ENCODE measurements at places on chromosomes 12 and 14.

DNA sequence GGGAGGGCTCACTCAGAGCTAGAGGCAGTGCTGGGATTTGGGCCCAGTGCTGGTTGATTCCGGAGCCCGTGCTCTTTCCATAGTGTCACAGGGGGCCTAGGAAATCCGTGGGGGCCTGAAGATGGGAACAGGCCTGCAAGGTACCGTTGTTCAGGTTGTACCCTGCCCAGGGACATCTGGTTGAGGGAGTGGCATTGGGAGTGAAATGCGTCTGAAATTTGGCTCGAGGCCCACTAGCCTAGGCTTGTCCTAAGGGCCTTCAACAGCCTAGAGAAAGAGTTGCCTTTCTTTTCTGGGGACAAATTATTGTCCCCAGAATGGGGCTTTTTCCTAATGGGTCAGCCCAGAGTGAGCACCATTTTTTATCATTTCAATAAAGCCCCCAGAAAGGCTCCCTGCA is 26.4 kb upstream of the FAM222A start:
- DNase-seq, result no peak
- no peak overlapping the region for H3K27ac ChIP-seq
- no peaks in the 10 kb centered on the region for H3K27me3 ChIP-seq
- no peak overlapping the region for H3K4me3 ChIP-seq

DNA sequence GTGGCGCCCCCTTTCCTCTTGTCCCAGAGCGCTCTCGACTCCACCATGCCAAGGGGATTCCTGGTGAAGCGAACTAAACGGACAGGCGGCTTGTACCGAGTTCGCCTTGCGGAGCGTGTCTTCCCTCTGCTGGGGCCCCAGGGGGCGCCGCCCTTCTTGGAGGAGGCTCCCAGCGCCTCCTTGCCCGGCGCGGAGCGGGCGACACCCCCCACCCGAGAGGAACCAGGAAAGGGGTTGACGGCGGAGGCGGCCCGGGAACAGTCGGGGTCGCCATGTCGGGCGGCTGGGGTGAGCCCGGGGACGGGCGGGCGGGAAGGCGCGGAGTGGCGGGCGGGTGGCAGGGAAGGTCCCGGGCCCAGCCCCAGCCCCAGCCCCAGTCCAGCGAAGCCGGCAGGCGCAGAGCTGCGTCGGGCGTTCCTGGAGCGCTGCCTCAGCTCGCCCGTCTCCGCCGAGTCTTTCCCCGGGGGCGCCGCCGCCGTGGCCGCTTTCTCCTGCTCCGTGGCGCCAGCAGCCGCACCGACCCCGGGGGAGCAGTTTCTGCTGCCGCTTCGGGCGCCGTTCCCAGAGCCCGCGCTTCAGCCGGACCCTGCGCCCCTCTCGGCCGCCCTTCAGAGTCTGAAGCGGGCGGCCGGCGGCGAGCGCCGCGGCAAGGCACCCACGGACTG is 376 bp downstream of the INSM2 start:
- H3K27me3 ChIP-seq, result no peaks in the 10 kb centered on the region
- no peak overlapping the region for H3K27ac ChIP-seq
- no peaks in the 10 kb centered on the region for H3K36me3 ChIP-seq
- peak overlapping the region; percentile 45 for H3K4me3 ChIP-seq
- H3K4me1 ChIP-seq, result no peaks in the 10 kb centered on the region

GRCh38 chr12:107503887-107504885 is 181.4 kb upstream of the PWP1 start:
- H3K27me3 ChIP-seq, result no peaks in the 10 kb centered on the region
- H3K4me1 ChIP-seq, result no peaks in the 10 kb centered on the region
- DNase-seq, result no peak
- no peak overlapping the region for H3K27ac ChIP-seq

- peak; percentile 57 for DNase-seq
- peak overlapping the region; percentile 61 for H3K4me3 ChIP-seq
- H3K27me3 ChIP-seq, result no peaks in the 10 kb centered on the region
- no peaks in the 10 kb centered on the region for H3K36me3 ChIP-seq
These were observed 567 bp downstream of the FUT8 start for GRCh38 chr14:65412856-65413738.

- no peaks in the 10 kb centered on the region for H3K27me3 ChIP-seq
- H3K27ac ChIP-seq, result no peak overlapping the region
- DNase-seq, result no peak
- H3K4me3 ChIP-seq, result no peak overlapping the region
- no peaks in the 10 kb centered on the region for H3K4me1 ChIP-seq
These were observed 87.7 kb downstream of the PTPRB start for GRCh38 chr12:70549340-70550179.

DNA sequence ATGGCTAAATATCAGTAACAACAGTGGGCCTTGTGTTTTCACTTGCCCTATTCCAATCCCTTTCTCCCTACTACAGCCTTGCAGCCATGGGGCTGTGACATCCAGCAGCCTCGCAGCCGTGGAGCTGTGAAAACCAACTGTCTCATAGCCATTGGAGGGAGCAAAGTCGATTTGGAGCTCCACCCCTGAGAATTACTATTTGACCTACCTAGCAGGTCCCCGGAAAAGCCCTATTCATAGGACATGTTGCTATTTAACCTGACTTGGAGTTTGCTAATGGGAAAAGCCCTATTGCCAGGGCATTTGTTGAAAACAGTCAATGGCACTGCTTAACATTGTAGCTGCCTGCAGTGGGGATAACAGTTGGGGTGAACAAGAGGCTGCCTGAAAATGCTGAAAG is 33.3 kb downstream of the ERG28 start:
- no peaks in the 10 kb centered on the region for H3K36me3 ChIP-seq
- H3K4me3 ChIP-seq, result no peak overlapping the region
- H3K27ac ChIP-seq, result no peak overlapping the region

DNA sequence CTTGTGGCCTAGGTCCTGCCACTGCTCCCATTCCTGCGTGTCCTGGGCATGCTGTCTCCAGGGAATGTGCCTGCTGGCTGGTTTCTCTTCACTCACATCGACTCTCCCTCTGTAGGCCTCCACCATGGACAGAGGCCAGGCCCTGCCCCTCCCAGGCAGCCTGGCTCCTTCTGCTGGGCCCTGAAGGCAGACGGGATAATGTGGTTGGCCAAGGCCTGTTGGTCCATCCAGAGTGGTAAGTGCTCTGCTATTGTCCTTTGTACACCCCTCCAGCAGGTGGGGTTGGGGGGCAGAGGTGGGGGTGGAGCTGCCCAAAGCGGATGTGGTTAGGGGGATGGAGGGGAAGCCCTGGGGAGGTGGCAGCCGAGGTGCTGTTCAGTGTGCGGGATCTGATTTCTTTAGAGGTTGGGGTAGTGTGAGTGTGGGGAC is 9.5 kb upstream of the NR4A1 start:
- no peaks in the 10 kb centered on the region for H3K36me3 ChIP-seq
- no peak for DNase-seq
- no peaks in the 10 kb centered on the region for H3K27me3 ChIP-seq
- H3K27ac ChIP-seq, result peak overlapping the region; percentile 98

GRCh38 chr14:53620890-53621289 is 335.7 kb downstream of the BMP4 start:
- H3K27me3 ChIP-seq, result no peaks in the 10 kb centered on the region
- H3K4me1 ChIP-seq, result no peaks in the 10 kb centered on the region
- H3K4me3 ChIP-seq, result no peak overlapping the region
- no peaks in the 10 kb centered on the region for H3K36me3 ChIP-seq
- no peak for DNase-seq

DNA sequence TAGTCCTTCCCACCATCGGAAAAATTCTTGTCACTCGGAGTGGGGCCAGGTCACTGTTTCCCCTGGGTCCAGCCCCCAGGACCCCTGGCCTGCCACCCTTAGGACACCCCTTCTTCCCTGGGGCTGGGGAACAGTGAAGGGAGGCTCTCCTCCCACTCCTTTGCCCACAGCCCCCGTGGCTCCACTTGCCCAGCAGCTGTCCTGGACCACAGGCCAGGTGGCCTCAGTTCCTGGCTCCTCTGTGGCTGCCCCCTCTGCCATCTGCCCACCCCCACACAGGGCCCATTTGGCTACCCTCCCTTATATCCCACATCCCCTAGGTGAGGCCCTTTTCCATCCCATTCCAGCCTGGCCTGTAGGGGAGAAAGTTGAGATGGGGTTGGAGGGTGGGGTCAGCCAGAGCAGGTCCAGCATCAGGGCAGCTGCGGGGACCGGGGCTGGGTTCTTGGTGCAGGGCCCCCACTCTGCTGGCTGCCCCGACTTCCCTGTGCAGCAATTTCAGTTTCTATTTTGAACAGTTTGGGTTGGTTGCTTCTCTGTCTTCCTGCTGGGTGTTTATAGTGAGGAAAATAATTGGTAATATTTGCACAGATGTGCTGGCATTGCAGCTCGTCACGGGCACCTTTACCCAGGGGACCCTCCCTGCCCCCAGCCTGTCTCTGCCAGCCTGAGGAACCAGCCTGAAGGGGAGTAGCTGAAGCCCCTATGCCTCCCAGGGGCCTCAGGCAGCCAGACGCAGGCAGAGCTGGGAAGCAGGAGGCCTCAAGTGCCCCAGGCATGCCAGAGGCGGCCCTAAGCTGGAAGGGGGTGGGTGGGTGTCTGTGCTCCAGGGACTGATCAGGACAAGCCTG is 23.4 kb downstream of the SYNDIG1L start:
- no peak for DNase-seq
- H3K36me3 ChIP-seq, result no peaks in the 10 kb centered on the region
- peaks cover 4% of the 10 kb centered on the region for H3K4me1 ChIP-seq
- no peak overlapping the region for H3K27ac ChIP-seq
- H3K4me3 ChIP-seq, result no peak overlapping the region
- no peaks in the 10 kb centered on the region for H3K27me3 ChIP-seq

- no peak for DNase-seq
- H3K36me3 ChIP-seq, result no peaks in the 10 kb centered on the region
- no peaks in the 10 kb centered on the region for H3K4me1 ChIP-seq
- H3K27ac ChIP-seq, result no peak overlapping the region
These were observed 2.1 kb downstream of the SOX5 start for GRCh38 chr12:23947395-23947794.

DNA sequence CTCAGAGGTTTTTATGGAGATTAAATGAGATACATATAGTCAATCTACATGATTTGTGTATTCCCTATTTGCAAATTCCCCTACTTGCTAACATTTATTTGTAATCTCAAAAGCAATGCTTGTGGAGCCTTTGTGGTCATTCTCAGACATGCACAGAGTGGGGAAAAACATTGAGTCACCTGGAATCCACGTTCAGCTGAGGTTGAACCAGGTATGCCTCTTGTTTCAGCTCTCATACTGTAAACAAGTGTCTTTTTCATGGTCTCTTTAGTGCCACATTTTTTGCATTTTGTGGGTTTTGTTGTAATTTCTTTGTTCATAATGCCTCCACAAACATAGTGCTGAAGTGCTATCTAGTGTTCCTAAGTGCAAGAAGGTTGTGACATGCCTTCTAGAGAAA is 181.9 kb downstream of the BCAT1 start:
- no peak overlapping the region for H3K27ac ChIP-seq
- no peak for DNase-seq
- no peak overlapping the region for H3K4me3 ChIP-seq
- H3K27me3 ChIP-seq, result no peaks in the 10 kb centered on the region
- no peaks in the 10 kb centered on the region for H3K36me3 ChIP-seq

DNA sequence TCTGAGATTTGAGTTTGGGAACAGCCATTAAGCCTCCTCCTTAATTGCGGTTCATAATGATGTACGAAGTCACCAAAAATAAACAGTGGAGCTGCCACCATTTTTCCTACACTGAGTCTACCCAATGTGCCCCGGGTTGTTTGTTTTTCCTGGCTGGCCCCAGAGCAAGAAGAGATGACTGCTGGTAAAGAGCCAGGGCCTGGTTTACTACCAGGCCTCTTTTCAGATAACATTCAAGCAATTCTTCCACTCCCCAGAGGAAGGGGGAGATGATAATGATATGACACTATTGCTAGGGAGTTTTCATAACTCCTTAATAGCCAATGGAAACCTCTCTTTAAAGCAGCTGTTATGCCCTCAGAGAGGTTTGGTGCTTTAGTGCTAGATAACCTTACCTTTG is 42.3 kb downstream of the BRAP start:
- no peak overlapping the region for H3K4me3 ChIP-seq
- DNase-seq, result peak; percentile 70
- peak overlapping the region; percentile 67 for H3K27ac ChIP-seq
- no peaks in the 10 kb centered on the region for H3K36me3 ChIP-seq
- no peaks in the 10 kb centered on the region for H3K27me3 ChIP-seq

DNA sequence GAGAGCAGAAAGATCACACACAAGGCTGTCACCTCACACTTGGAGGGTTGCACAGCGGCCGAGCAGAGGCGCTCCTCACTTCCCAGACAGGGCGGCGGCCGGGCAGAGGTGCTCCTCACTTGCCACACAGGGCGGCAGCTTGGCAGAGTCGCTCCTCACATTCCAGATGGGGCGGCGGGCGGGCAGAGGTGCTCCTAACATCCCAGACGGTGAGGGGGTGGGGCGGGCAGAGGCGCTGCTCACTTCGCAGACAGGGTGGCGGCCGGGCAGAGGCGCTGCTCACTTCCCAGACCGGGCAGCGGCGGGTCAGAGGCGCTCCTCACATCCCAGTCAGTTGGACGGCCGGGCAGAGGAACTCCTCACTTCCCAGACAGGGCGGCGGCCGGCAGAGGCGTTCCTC is 9.1 kb downstream of the TMBIM4 start:
- H3K27ac ChIP-seq, result no peak overlapping the region
- no peak for DNase-seq
- H3K27me3 ChIP-seq, result no peaks in the 10 kb centered on the region
- H3K4me3 ChIP-seq, result no peak overlapping the region
- H3K36me3 ChIP-seq, result no peaks in the 10 kb centered on the region

- no peak overlapping the region for H3K4me3 ChIP-seq
- H3K36me3 ChIP-seq, result no peaks in the 10 kb centered on the region
- no peak for DNase-seq
These were observed 4.0 kb downstream of the SYNDIG1L start for GRCh38 chr14:74421981-74422380.

- no peaks in the 10 kb centered on the region for H3K27me3 ChIP-seq
- H3K4me1 ChIP-seq, result no peaks in the 10 kb centered on the region
- peak overlapping the region; percentile 84 for H3K27ac ChIP-seq
- peak overlapping the region; percentile 88 for H3K4me3 ChIP-seq
- no peak for DNase-seq
These were observed 2.1 kb downstream of the SIX4 start for GRCh38 chr14:60722107-60722356.

GRCh38 chr14:57287745-57288144 is 19.0 kb downstream of the AP5M1 start:
- H3K27ac ChIP-seq, result no peak overlapping the region
- no peaks in the 10 kb centered on the region for H3K4me1 ChIP-seq
- H3K4me3 ChIP-seq, result no peak overlapping the region
- no peak for DNase-seq

GRCh38 chr12:123041042-123041531 is 60.6 kb downstream of the ARL6IP4 start:
- peaks cover 7% of the 10 kb centered on the region for H3K4me1 ChIP-seq
- H3K27ac ChIP-seq, result no peak overlapping the region
- H3K4me3 ChIP-seq, result no peak overlapping the region
- no peaks in the 10 kb centered on the region for H3K36me3 ChIP-seq

- no peak for DNase-seq
- H3K27me3 ChIP-seq, result no peaks in the 10 kb centered on the region
- H3K4me1 ChIP-seq, result no peaks in the 10 kb centered on the region
- H3K4me3 ChIP-seq, result no peak overlapping the region
These were observed 18.7 kb upstream of the RNF212B start for GRCh38 chr14:23219075-23219474.

GRCh38 chr14:95575840-95576473 is 41.1 kb downstream of the GLRX5 start:
- H3K36me3 ChIP-seq, result no peaks in the 10 kb centered on the region
- no peak overlapping the region for H3K27ac ChIP-seq

All from prostate gland (tissue), 2 donors.